ENCODE measurements at places on chromosomes 7 and 10.

DNA sequence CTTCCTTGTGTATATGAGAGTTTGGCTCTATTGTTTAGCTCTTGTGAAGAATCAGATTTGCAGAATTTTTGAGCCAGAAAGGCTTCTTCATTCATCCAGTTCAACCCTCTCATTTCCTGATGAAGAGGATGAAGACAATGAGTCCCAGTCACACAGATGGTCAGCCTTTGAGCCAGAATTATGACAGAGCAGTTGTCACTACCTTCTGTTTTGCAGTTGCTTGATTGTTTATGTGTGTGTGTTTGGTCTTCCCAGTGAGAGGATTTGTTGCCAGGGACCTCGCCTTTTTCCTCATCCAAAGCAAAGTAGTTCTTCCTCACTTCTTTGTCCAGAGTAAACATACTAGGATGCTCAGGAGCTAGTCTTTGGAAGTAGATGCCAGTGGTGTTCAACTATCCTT, 15.6 kb downstream of the MDFIC start:
- no peak for DNase-seq

- no peak for DNase-seq
Observed at GRCh38 chr7:23121165-23121564, 15.6 kb downstream of the KLHL7 start.

- DNase-seq: no peak
Observed at GRCh38 chr7:158771213-158771834, 58.0 kb downstream of the ESYT2 start.

DNA sequence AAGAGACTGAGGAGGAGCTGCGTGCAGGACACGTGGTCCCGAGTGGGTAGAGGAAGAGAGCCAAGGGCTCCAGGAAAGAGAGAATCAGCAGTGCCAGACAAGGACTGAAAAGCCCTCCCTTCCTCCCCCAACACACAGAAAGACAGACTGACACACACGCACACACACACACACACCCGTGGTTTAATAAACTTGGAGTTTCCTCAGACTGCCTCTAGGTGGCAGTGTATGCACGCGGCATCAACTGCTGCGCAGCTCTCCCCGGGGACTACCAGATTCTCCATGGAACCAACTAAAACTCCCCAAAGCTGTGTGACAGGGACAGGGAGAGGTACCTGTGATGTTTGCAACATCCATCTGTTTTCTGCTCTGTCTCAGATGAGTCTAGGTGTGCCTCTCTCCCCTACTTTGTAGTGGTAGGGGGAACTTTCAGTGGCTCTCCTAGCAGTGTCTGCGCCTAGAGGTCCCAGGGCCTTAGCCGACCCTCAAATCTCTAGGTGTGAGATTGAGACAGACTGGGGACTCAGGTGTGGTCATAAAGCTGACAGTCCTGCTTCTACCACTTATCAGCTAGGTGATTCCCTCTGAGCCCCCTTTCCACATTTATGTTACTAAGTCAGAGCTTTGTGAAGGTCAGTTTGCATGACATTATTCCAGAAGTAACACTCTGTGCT, 9.3 kb upstream of the TSPAN14 start:
- no peak for DNase-seq

DNA sequence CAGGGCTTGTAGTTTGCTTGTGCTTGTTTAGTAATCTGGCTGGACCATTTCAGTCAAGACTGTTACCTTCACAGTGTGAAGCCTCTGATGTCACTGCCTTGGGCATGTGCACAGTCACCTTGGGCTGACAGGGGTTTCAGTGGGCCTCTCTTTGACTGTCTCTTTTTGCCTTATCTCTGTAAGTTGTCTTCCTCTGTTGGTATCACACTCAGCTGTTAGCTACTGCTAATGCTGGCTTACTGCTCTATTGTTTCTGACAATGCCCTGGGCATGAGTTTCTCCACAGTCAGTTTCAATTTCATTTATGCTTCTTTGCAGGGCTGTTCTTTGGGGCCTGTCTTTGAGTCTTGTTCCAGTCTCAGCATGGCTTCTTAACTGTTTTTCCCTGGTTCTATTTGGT, 201.9 kb upstream of the SHH start:
- no peak for DNase-seq

DNA sequence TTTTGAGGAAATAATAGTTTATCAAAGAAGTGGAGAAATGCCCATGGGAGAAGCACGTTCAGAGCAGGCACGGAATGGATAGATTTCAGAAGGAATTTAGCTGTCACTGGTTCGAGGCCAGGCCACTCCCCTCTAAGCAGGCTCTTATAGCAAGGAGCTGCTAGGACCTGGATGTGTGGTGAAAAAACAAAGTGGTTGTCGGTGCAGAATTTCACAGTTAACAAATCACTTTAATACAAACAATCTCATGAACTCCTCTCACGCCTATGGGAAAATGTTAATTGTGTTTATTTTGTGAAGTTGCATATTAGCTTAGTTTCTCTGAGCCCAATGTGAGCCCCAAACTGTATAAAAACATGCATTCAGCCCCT, 176.3 kb downstream of the PKD1L1 start:
- DNase-seq: no peak

GRCh38 chr10:75108684-75109458, 2.6 kb upstream of the SAMD8 start:
- DNase-seq: no peak

GRCh38 chr10:75211007-75211691, 553 bp downstream of the VDAC2 start:
- DNase-seq: no peak

DNA sequence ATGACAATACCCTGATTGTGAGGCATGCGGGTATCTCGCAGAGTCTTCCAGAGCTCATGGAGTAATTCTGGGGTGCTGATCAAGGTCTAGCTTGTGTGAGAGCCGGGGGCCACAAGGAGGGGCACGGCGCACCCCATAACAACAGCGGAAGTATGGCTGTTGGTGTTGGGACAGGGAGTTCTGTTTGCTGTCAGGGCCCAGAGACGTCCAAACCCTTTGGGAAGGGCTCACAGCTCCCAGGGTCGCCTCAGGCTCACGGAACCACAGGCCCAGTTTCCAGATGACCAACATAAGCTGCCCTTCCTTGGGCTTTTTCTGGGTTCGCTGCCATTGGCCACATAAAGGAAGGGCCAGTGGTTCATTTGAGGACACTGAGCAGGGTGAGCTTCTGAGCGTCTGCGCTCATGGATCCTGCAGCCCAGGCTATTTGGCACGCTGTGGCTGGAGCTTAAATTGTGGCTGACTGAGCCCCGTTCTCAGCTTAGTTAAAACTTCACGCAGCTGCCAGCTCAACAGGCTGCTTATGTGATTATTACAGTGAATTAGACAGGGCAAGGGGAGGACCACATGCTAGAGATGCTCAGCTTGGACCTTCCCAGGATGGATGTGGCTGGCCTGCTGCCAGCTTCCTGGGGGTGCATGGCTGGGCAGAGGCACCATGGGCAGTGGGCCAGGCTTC, 92.3 kb downstream of the DNAJB6 start:
- DNase-seq: no peak

- DNase-seq: no peak
Observed at GRCh38 chr7:4132221-4132620, 549.9 kb upstream of the FOXK1 start.

GRCh38 chr10:5385224-5385623, 19.4 kb downstream of the TUBAL3 start:
- DNase-seq: no peak

- no peak for DNase-seq
Observed at GRCh38 chr7:101866328-101866727, 48.9 kb downstream of the CUX1 start.

DNA sequence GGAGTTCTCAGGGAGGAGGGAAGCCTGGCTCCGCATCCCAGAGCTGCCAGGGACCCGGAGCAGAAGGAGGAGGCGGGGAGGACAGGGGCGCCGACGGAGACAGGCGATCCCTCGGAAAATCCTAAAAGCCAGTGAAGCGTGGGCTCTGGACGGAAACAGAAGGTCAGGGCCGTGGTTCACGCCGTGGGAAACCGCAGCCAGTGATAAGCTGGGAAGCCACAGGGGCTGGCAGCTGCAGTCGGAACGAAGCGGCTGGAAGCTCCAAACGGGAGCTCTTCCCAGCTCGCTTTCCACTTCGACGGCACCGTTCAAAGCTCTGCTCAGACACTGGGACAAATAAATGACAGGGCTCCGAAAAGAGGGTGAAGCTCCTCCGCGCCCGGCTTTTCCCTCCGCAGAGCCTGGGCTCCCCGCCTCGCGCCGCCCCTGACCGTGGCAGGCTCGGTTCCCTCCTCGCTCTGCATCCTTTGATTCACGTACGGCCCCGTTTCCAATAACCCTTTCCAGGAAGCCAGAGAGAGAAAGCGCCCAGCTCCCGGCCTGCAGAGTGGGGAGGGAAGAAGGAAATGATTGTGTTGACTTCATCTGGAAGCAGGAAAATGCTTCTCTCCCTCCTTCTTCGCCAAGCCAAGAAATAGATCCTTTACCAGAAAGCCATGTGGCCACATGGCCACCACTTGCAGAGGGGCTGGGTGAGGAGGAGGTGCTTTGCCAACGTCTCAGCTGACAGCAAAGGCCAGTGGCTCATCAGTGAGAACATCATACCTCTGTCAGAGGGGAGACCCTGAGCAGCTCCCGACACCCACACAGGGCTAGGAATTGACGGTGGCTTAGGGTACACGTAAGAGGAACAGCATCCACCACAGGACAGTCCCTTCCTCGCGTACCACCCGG, 57.4 kb downstream of the ADRB1 start:
- DNase-seq: no peak

DNA sequence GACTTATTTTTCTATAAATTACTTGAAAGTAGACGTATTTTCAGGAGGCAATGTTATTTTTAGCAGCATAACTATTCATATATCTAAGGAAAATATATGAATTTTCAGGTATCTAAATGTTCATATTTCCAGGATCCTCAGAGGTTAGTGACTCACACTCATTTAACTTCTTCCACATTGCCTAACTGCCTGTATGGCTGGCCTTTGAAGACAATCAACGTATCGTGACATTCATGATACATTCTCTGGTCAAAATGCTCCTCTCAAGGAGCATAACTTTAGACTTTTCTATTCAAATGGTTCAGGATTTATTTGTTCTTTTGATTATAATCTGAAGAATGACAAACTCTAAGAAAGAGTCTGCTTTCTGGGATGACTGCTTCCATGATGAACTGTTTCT, 89.3 kb downstream of the SEMA3C start:
- no peak for DNase-seq

GRCh38 chr10:126867567-126868365, 37.5 kb upstream of the DOCK1 start:
- no peak for DNase-seq

GRCh38 chr10:105359708-105360107, 718.6 kb downstream of the SORCS3 start:
- no peak for DNase-seq

DNA sequence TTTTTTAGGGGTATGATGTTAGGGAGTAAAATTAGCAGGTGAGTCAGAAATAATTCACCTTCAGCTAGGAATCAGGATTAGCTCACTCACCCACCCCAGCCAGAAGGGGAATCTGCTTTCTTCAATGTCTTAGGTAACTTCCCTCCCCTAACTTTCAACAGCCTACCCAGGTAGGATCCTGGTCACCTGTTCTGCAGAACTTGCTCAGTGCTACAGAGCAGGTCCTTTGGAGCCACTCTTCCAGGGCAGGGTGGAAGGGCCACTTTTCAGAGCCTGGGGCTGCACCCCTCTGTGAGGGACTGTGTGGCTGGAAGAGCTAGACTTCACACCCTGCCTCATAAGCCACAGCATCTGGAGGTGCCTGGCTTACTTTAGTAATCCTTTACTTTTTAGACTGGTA, 58.1 kb downstream of the SHH start:
- DNase-seq: no peak

- no peak for DNase-seq
Observed at GRCh38 chr7:150307129-150307528, 16.0 kb upstream of the LRRC61 start.

- no peak for DNase-seq
Observed at GRCh38 chr7:159092701-159093121, 52.0 kb downstream of the VIPR2 start.

- DNase-seq: no peak
Observed at GRCh38 chr10:3203016-3203811, 30.6 kb upstream of the PITRM1 start.

- no peak for DNase-seq
Observed at GRCh38 chr7:21041666-21042065, 255.0 kb upstream of the SP8 start.

- no peak for DNase-seq
Observed at GRCh38 chr10:103610921-103611511, 117.5 kb downstream of the NEURL1 start.

- DNase-seq: no peak
Observed at GRCh38 chr7:117043108-117043825, 90.0 kb downstream of the ST7 start.

DNA sequence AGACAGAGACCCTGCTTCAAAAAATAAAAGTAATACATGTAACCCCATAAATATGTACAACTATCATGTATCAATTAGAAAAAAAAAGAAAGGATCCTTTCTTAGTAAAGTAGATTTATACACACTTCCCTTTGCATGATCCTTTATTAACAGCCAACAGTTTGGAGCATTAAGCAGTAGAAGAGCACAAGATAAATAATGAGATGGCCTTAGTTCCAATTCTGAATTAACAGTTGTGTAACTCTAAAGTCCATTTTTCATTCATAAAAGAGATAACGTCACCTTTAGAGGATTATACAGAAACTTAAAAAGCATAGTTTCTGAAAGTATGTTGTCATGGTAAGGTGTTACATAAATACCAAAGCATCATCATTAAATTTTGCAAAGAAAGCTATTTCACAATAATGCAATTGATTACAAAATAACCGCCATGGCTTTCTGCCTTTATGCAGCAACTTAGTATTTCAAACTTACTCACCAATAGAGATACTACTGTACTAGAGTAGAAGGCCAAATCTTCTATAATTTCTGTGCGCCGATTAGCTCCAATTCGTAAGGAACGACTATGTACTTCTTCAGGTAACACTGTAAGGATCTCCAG, 40.3 kb downstream of the TNPO3 start:
- no peak for DNase-seq

GRCh38 chr7:33936503-33936902, 31.2 kb downstream of the BMPER start:
- no peak for DNase-seq

DNA sequence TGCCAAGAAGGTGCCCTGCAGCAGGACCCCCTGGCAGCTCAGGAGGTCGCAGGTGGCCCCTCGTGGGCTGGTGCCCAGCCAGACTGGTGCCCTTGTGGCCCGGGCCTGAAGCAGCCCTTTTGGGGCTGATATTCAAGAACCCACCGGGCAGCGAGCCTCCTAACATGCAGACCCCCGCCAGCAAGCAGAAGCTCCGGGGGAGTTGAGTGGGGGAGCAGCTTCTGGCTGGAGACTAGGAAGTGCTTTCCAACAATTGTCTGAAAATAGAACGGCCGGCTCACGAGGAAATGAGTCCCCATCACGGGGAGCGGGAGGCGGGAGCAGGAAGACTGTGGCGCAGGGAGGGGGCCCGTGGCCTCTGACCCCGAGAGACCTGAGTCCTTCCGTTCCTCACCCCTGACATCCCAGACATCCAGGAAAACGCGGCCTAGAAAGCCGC, 9.5 kb upstream of the INTS1 start:
- no peak for DNase-seq

GRCh38 chr10:70523549-70523948, 45.0 kb downstream of the PALD1 start:
- DNase-seq: no peak

GRCh38 chr10:124559372-124560132, 97.9 kb downstream of the LHPP start:
- DNase-seq: no peak

GRCh38 chr7:100584683-100585510, 1.0 kb downstream of the LRCH4 start:
- DNase-seq: no peak

All from esophagus squamous epithelium (tissue), 5 donors.